ENCODE measurements at places on chromosomes 13 and 19.

GRCh38 chr13:98072476-98072875, 70.4 kb upstream of the FARP1 start:
- no peak for DNase-seq

- DNase-seq = no peak
Observed at GRCh38 chr13:21544515-21544914, 59.5 kb downstream of the MICU2 start.

GRCh38 chr19:7272856-7273578, 21.2 kb downstream of the INSR start:
- DNase-seq = no peak

GRCh38 chr19:50686310-50687032, 33.1 kb downstream of the SHANK1 start:
- no peak for DNase-seq

- DNase-seq = peak; percentile 28
Observed at GRCh38 chr13:46172531-46172991, 9.4 kb downstream of the LCP1 start.

- no peak for DNase-seq
Observed at GRCh38 chr13:95234242-95234641, 67.0 kb downstream of the ABCC4 start.

DNA sequence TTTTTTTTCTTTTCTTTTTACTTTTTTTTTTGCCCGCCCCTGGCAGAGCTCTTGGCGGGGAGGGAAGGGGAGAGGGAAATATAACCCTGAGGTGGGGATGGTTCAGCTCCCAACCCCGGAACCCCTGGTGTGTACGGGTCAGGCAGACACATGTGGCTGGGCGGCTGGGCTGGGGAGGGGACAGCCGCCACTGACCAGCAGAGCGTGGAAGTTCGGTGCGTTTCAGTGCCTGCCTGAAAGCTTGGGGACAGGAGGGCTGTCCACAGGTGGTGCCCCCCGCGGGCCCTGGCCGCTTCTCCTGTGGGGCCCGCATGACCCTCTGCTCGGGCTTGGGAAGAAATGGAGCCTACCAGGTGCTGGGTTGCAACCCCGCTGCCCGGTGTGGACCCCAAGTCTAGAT, 5.2 kb upstream of the MYDGF start:
- DNase-seq = no peak

- DNase-seq = no peak
Observed at GRCh38 chr13:102968572-102969228, 97.5 kb downstream of the SLC10A2 start.
